Effector memory CD8-positive, alpha-beta T cell (primary cell): ENCODE measurements at places on chromosomes 6 and 20.

GRCh38 chr20:24134284-24134683, 145.7 kb upstream of the GGTLC1 start:
- DNase-seq = no peak

- no peak for DNase-seq
Observed at GRCh38 chr20:6623989-6624388, 143.5 kb upstream of the BMP2 start.

DNA sequence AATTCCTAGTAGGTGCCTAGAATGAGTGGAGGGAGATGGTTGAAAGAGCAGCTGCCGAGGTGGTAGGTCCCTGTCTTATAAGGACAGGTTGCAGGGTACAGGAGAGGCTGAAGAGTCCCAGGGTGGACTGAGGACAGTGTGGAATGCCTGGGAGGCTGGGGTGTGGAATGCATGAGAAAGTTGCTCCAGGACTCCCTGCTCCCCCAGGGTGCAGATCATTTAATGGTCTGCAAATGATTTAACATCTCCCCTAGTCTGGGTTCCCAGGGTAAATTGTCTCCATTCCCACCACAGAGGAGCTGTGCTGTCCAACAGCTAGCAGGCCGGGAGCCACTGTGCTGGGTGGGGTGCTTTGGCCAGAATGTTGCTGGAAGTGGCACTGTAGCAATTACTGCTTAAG, 76.0 kb downstream of the CD83 start:
- no peak for DNase-seq

- no peak for DNase-seq
Observed at GRCh38 chr20:46826343-46826984, 68.2 kb upstream of the EYA2 start.

GRCh38 chr6:72817208-72817607, 195.3 kb downstream of the KCNQ5 start:
- DNase-seq = no peak
